ENCODE measurements at places on chromosomes 6 and 20.

- no peak for DNase-seq
Observed at GRCh38 chr6:25242567-25242966, 36.6 kb upstream of the CARMIL1 start.

DNA sequence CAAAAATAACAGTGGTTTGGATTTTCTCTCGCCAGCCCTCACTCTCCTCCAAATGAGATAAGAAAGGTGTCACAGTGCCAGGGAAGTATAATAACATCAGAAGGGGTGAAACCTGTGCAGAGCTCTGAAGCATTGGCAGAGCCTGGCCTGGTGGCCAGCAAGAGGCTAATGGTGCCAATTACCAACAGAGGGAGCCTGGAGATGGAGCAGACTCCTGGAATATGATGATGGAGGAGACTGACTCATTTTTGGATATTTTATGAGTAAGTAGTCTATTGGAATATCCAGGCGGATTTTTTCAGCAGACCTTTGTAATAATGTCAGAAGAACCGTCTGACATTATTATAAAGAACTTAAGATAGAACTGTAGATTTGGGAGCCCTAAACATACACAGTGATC lies 442.6 kb upstream of the MARCKS start:
- peak; percentile 3 for DNase-seq

DNA sequence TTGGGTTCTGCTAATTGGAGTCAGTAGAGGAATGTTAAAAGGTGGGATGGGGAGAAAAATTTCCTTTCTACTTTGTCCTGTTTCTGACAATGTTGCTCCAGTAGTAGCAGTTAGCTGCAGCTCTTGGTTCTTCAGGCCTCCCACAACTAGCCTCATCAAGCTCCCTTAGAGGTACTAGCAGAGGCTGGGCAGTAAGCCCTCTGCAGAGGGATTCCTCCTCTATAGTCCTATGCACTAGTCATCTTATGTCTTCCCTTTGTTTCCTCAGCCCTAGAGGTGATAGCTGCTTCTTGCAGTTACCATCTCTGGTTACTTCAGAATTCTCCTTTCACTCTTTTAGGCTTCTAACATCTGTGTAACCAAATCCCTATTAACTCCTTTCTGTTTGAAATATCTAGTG lies 99.8 kb downstream of the FILIP1 start:
- DNase-seq, result no peak

DNA sequence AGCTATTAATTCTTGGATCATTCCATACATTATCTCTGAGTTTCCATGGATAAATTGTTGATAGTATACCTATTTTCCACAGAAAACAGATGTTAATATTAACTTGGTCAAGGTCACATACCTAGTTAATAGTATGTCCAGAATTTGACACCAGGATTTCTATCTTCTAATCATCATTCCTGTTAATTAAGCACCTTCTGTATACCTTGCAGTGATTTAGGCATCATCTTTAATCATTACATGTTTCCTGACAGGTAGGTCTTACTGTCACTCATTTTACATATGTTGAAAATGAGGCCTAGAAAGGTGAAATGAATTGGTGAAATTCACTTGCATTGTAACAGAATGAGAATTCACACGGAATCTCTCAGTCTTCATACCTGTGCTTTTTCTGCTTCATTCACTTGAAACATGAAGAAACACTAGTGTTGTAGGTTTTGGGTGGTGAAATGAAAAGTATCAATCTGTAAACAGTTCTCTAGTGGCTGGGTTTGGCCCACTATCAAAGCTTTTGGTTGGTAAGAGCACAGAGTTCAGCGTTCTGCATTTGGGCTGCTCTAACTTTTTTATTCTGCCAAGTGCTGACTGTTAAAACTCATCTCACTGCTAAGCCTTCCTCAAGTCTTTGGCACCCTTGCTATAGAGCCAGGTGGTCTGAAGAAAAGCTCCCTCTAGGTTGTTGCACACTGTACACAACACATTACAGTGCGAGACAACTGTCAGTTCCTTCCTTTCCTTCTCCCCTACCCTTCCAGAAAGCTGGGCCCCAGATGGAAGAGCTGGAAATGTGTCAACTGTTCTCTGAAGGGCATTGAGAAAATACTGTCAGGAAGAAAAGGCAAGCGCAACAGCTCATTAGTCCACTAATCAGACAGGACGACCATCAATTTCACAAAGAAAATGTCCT lies 57.8 kb upstream of the C20orf144 start:
- DNase-seq, result no peak

DNA sequence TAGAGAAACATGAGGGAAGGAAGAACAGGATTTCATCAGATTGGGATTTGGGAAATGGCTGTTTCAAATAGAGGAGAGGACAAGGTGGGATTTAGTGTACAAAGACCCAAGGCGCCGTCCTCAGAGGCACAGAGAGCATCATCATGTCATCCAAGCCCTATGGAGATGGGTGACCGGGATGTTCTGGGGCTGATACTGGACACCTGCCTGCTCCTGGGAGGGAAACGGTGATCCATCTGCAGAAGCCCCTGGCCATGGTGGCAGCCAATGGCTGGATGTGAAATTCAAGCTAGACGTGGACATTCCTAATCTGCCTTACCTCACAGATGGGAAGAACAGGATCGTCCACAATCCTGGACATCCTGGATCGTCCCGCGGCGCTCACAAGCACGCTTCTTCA lies 12.7 kb downstream of the NKX2-2 start:
- no peak for DNase-seq

- DNase-seq, result no peak
Observed at GRCh38 chr20:49278818-49279676, 1.2 kb upstream of the ZNFX1 start.

GRCh38 chr6:41427642-41428335 lies 92.4 kb downstream of the NCR2 start:
- peak; percentile 58 for DNase-seq

DNA sequence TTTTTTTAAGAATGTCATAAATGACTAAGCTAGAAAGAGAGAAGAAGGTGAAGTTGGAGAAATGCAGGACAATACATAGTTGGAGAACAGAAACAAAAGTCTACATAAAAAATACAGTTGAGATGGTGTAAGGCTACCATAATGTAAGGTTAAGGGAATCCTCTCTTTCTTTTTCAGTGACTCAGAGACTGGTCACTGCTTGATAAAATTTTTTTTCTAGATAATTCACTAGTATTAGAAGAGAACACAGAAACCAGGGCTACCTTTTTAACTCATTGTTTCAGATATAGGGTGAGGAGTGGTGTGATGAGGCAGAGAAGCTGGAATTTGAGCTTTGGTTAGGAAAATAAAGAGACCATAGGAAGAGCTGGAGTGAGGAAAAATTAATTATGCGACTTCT lies 18.2 kb upstream of the EDN1 start:
- no peak for DNase-seq

DNA sequence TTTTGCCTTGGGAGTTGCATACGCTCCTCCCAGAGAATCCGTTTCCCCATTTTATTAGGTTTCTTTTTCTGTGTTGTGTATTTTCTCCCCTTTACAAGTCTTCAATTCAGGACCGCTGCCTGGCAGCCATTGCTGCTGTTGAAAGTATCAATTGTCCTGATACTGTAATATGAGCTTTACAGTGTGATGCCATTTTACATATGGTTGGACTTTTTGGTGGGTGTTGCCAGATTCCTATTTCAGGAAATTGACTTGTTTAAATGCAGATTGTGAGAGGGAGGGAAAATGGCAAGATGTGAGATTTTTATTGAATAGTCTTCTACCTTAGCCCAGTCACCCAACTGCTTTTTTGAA lies 1.2 kb downstream of the PANK2 start:
- DNase-seq, result no peak

GRCh38 chr20:45810191-45810970 lies 2.1 kb upstream of the UBE2C start:
- DNase-seq, result no peak

GRCh38 chr6:139369568-139370282 lies 4.7 kb downstream of the CITED2 start:
- DNase-seq, result no peak

- no peak for DNase-seq
Observed at GRCh38 chr6:87397656-87398055, 10.1 kb upstream of the CFAP206 start.

DNA sequence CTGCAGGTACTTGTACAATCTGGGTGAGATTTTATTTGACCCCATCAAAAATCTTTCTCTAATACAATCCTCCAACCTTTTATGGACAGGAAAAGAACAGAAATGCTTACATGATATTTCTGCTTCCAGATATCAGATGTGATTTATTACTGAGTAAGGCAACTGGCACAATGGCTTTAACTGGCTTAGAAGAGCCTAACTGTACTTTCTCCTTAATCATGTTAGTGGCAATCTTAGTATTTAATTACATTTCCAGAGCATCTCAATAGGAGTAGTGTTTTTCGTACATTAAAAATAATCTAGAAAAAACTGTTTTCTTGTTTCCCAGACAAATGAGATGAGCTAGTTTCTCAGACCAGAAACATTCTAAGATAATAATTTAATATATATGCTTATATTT lies 251.6 kb downstream of the KCNQ5 start:
- DNase-seq, result no peak

- no peak for DNase-seq
Observed at GRCh38 chr6:45737331-45738056, 278.2 kb downstream of the CLIC5 start.

- DNase-seq, result peak; percentile 50
Observed at GRCh38 chr6:39426073-39426456, 103.6 kb upstream of the KCNK16 start.

DNA sequence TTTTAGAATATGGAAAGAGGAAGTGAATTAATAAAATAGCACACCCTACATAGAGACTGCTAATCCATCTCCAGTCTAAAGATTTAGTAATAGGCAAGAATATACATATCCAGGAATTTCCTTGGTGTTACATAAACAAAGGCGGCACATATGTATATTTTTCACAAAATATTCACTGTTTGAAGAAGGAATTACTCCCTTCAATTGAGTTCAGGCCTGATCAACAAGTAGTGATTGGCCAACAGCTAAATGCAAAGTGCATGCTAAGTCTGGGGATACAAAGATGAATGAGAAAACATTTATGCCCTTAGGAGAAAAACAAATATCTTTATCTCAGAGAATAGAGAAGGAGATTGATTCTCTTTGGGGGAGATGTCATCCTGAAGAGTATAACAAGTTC lies 6.5 kb upstream of the HCRTR2 start:
- no peak for DNase-seq

DNA sequence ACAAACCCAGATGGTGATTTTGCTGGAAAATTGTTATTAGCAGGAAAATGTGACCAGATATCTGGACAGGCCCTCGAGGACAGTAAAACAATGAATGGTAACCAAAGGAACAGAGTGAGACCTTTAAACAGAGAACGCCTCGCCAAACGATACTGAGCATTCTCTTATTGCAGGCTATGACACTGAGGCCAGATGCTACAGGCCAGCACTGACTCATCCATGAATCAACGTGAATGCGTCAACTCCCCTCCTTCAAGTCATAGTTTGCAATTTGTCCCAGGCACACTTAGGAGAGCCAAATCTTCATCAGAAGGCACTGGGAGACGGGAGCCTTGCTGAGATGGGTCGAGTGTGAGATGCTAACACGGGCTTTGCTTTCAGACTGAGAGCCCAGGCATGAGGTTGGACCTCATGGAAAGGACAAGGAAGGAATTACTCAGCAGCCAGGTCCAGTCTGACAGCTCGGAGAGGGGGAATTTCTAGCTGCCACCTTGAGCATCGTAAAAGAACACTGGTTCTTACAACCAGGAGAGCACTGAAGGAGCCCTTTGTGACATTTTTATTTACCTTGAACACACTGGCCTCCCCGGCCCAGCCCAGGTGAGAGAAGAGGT lies 60.7 kb downstream of the BMP7 start:
- peak; percentile 55 for DNase-seq

DNA sequence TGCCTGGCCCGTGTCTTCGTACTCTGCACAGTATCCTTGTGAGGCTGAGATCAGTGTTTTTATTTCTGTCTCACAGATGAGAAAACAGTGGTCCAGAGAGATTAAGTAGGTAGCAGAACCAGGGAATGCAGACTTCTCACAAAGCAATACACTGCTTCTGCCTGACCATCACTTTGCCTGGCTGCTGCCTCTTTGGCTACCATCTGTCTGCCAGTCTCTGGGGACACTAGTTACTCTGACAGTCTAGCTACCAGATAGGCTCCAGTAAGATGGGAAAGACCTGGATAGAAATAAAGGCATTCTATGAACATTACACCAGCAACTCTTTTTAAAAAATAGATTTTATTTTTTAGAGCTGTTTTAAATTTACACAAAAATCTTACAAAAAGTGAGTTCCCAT lies 96.9 kb downstream of the PHACTR3 start:
- no peak for DNase-seq

All from H54 (cell line).